Ureter (tissue), 1 donor: ENCODE measurements at places on chromosomes 16 and 17.

DNA sequence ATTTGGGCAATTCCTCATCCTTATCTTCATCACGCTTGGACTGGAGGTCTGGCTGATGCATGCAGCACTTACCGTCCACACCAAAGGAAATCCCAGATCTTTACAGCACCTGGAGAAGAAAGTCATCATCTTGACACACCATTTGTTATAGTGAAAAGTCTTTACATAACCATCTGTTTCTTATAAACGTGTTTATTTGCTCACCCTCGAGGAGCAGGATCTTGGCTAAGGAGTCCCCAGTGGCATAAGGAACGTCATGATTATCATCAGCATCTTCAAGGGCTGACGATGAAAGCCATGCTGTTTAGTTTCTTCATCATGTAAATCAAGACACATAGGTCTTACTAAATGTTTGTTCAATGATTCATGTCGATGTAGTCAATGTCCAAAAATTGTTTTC lies 248.8 kb upstream of the ELAC2 start:
- DNase-seq: no peak

DNA sequence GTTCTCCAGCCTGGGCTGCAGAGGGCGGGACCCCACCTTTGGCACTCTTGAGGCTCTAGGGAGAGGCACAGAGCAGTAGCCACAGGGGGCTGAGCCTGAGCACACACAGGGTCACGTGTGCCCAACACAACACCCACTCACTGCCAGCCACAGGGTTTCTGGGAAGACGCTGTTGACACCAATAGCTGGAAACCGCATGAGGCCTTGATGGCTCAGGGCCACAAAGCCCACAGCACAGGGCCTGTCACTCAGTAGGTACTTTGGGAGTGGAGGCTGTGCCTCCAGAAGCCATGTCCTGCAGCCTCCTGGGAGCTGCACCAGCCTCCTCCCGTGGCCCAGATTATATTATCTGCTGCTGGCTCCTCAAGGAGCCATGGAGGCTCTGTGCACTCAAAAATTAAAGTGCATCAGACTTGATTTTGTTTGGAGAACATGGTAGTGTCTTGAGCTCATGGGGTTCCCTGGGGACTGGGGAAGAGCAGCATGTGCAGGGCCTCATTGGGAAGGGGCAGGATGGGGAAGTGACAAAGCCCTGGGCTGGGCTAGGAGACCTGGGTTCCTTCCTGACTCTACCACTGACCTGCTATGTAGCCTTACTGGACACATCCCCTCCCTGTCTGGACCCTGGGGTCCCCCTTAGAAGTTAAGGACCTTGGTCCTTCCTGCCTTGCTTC lies 12.5 kb upstream of the SREBF1 start:
- DNase-seq: peak; percentile 69

GRCh38 chr17:45413498-45413923 lies 19.2 kb downstream of the ARHGAP27 start:
- DNase-seq: no peak

DNA sequence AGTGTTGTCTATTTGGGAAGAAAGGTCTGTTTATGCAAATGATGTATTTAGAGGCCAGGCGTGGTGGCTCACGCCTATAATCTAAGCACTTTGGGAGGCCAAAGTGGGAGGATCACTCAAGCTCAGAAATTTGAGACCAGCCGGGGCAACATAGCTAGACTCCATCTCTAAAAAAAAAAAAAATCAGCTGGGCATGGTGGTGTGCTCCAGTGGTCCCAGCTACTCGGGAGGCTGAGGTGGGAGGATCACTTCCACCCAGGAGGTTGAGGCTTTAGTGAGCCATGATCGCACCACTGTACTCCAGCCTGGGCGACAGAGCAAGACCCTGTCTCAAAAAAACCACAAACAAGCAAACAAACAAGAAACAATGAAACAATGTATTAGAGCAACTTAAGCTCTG lies 18.9 kb upstream of the HEATR3 start:
- no peak for DNase-seq

- peak; percentile 89 for DNase-seq
Observed at GRCh38 chr16:87636050-87636684, 33.9 kb downstream of the JPH3 start.

DNA sequence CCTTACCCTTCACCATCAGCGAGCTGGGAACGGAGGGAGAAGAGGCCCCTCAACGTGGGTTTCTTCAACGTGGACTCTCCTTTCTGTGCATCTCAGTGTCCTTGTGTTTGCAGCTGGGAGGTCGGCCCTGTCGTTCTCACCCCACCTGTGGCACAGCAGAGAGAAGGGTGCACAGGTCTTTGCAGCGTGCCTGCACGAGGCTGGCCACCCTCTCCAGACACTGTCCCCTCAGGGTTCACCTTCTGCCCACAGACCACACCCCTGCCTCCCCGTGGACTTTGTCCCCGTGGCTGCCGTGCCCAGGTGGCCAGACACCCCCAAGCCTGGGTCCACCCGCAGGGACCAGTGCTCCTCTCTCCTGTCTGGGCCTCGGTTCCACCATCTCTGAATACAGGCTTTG lies 7.3 kb upstream of the WDR45B start:
- no peak for DNase-seq

GRCh38 chr17:50191359-50192143 lies 9.9 kb downstream of the COL1A1 start:
- no peak for DNase-seq
